ENCODE measurements at places on chromosomes 12 and 14. TPM values are rescaled to one million over a fixed set of nuclear protein-coding genes. Genes with fewer than 3 reads are reported as not detected.

GRCh38 chr12:51601241-51601640 lies 10.2 kb downstream of the SCN8A start:
- DNase-seq: no peak

DNA sequence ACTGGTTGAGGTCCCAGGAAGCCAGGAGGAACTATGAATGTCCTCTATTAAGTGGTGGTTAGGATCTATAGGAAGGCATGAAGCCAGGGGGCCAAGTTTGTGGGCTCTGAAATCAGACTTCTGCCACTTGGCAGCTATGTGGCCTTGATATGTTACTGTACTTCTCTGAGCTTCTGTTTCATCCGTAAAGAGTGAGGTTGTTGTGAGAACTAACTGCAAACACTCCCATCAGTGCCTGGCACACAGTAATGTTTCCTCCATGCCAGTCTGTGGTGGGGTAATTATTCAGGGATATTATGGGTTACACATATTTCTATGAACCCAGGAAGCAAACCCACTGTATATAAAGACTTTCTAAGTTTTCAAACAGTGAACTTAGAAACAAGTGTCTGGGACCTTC lies 57.4 kb downstream of the PLXNC1 start:
- DNase-seq: no peak

DNA sequence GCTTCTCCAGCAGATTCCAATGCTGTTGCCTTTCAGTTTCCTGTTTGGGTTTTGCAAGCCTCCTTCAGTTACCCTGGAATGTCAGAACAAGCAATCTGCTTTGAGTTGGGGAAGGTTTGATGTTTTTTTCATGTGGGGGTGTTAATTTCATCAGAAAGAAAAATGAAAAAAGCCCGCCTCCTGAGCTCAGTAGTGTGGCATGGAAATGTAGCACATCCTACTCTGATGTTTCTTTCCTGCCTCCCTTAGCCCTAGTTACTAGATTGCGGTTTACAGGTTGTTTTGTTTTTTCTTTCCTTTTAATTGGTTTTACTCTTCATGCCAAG lies 22.6 kb downstream of the IFNG-AS1 start:
- no peak for DNase-seq

GRCh38 chr14:92597906-92598905 lies 84.6 kb downstream of the RIN3 start:
- no peak for DNase-seq

The SLC25A21 gene
- total RNA-seq: not detected

DNA sequence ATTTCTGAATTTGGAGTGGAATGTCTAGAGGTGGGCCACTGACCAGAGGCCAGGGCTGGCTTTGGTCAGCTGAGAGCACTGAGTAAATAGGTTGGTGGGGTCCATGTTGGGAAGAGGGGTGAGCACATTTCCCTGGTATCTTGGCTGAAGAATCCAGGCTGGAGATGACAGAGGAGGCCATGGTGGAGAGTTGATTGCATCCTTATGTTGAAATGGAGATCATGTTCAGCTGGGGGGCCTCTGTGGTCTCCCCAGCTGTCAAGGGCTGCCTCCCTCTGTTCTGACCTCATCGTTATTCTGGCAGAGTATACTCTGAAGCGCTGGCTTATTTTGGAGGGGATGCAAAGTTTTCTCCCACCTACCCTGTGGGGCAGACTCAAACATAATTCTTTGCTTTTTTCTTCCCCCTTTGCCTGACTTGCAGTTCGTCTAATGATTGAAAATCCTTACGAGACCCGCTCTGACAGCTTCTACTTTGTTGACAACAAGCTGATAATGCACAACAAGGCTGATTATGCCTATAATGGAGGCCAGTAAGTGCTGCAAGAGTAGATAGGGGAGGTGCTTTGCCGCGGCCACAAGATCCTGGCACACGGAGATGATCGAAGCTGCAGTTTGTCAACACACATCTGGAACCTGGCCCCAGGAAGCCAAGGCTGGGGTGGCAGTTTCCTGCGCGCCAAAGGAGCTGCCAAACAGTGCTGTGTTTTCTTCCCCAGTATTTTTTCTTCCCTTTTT lies 6.0 kb upstream of the ACADS start:
- no peak for DNase-seq

GRCh38 chr12:18808221-18808620 lies 70.3 kb downstream of the CAPZA3 start:
- no peak for DNase-seq

DNA sequence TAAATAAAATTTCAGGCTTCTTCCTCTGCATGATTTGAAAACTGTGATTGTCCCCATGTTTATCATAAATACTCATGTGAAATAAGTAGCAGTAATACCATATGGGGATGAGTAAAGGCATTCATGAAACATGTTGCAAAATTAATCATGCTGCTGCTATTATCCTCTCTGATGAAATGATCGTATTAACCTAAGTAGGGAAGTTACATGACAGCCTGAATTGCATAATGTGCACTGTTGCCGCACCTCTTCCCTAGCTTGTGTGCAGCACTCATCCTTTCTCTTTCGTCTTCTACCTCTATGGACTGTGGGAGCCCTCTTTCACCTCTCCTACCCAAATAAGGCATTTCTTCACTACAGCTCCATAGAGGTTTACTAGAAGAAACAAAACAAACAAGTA lies 367.6 kb downstream of the SOX5 start:
- DNase-seq: no peak

DNA sequence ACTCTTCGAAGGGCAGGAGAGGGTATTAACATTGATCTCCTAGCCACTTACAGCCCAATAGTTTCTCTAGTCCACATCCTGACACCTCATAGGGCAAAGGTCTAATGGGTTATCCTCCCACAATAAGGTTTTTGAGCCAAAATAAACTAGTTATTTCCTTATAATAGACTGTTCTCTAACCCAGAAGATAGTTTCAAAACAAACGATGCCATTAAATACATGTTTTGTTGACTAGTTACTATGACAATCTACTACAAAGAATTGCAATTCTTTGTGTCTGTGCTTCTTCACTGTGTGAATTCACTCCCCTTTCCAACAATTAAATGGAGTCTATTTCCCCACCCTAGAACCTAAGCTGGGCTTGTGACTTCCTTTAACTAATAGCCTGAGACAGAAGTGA lies 6.4 kb upstream of the ACTR10 start:
- DNase-seq: no peak

- DNase-seq: no peak
These were observed 197.2 kb upstream of the PLEKHG7 start for GRCh38 chr12:92505254-92506231.

GRCh38 chr12:74415633-74416032 lies 122.0 kb upstream of the ATXN7L3B start:
- DNase-seq: peak; percentile 68

DNA sequence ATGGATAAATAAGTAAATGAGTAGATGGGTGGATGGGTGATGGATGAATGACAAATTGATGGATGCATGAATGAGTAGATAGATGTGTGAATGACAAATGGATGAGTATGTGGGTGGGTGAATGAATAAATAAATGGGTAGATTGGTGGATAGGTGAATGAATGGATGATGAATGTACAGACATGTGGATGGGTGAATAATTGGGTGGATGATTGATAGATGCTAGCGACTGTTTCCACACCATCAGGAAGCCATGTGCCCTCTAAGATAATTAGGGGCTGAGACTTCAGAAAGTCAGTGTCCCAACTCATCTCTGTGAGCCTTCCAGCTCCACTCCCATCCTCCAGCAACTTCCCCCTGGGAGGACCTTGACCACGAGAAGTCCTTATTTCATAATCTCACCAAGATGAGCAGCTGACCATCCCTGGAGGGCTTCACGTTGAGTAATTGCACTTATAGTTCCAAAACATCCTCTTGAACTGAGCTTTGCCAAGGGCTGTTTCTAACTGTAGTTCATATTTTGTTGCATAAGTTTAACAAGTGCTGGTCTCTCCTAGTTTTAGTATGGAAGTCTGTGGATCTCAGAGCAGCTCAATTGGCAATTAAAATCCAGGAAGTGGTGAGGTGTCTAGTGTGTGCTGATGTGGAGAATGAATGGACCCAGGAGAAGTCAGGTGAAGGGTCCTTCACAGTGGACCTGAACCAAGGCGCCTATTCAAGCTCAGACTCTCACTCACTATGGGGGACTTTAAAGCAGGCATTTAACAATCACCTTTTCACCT lies 295.7 kb downstream of the ADGRD1 start:
- no peak for DNase-seq

The CACNA1C gene
- under 0.01 TPM for total RNA-seq

The IL31 gene
- total RNA-seq: not detected

DNA sequence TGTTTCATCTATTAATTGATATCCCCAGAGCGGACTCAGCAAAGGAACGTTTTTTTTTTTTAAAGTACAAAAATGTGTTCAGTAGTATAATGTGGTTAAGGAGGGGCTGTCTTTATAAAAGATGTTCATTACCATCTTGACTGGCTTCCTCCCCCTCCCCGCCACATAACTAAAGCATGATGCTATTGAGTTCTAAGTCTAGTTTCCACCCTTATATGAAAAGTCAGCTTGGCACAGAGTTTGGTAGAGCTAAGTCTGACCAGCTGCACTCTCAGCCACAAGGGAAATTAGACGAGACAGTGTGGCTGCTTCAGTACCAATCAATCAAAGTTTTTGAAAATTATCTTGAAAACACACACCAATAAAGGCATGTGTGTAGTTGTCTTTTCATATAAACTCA lies 1.9 kb upstream of the MYBPC1 start:
- no peak for DNase-seq

GRCh38 chr12:130981074-130981742 lies 27.5 kb downstream of the ADGRD1 start:
- no peak for DNase-seq

DNA sequence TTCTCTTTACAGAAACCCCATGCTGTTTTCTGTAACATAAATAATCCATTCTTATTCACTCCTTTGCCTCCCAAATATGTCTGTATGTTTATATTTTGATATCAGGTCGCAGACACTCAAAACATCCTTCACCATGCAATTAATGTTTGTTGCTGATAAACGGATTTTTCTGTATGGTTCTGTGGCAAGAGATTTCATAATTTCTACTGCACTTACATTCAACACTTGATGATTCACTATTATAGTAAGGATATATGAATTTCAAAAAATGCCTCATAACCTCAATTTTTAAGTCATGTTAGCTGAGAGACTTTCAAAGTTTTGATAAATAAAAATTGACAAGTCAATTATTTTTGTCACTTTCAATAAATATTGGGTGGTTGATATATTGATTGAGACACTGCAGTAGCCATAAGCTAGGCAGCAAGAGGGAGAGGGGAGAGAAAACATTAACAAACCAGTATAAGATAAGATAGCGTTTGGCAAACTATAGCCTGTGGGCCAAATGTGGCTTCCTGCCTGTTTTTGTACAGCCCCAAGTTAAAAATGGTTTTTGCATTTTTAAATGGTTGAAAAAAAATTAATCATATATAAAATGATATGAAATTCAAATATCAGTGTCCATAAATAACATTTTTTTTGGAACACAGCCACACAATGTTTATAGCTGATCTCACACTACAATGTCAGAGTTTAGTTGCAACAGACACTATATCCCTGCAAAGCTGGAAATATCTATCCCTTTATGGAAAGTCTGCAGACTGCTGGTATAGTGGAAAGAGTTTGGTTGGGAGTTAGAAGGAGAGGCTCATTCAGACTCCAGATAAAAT lies 18.3 kb downstream of the ALDH6A1 start:
- DNase-seq: no peak

- no peak for DNase-seq
These were observed 8.3 kb downstream of the CPNE6 start for GRCh38 chr14:24079491-24080141.

DNA sequence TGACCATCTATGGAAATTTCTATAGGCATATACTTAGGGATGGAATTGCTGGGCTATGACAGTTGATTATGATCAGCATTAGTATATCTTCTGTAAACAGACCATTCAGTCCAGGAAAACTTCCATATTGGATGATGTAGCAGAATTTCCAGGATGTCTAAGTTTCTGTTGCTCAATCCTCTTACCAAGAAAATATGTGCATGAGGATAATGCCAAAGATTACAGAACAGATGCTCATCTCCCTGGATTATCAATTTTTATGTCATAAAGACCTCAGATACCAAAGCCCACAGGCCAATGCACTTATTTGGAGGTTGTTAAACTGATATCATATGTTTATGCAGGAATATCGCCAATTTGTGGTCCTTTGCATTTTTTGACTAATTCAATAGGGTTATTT lies 354.4 kb upstream of the FLRT2 start:
- no peak for DNase-seq

- no peak for DNase-seq
These were observed 493.2 kb upstream of the GARIN6 start for GRCh38 chr12:99154216-99154982.

GRCh38 chr12:110248096-110248447 lies 33.0 kb upstream of the ATP2A2 start:
- no peak for DNase-seq

DNA sequence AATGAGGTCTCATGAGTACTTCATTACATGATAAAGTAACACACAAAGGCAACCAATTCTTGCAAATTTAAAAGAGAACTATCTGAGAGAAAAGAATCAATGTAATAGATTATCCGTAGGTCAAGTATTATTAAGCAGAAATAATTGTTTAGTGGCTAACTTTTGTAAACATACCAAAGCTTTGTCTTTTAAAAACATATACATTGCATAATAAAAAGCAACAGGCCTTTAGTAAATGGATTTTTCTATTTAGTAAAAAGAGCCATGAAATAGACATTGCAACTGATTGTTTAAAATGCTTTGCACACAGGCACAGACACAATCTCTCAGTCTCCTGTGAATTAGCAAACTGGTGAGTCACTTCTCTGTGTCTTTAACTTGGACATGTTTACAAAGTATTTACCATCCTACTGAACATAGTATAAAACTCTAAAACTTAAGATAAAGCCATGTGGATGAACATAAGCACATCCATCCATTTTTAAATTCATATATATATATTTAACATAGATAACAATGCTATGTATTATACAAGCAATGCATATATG lies 518.7 kb upstream of the MGAT4C start:
- DNase-seq: no peak

The TAS2R14 gene
- total RNA-seq: 1.8 TPM

The CIT gene
- total RNA-seq: 27.8 TPM

GRCh38 chr14:75370416-75371205 lies 57.2 kb upstream of the JDP2 start:
- DNase-seq: no peak

The C12orf60 gene
- total RNA-seq: 0.99 TPM

GRCh38 chr12:131929581-131930456 lies 743 bp downstream of the PUS1 start:
- peak; percentile 45 for DNase-seq

DNA sequence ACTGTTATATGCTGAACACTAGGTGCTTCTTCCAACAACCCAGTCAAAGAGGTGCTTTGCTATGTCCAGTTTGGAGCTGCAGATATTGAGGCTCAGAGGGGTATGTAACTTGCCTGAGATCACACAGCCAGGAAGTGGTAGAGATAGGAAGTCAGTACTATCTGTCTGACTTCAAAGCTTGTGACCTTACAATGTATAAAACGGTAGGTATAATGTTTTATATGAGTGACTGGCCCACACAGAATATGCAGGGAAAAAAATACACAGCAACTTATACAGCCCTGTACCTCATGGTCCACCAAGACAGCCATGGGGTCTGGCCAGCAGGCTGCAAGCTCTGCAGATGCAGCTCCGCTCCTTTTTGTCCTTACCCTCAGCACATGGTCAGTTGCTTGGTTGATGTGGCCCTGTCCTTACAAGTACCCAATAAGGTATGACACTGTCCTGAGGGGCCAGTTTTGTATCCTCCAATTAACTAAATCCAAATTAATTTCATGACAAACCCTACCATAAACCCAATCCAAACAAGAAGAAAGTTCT lies 3.9 kb upstream of the KRT4 start:
- DNase-seq: no peak

The EXOC3L4 gene
- 3.9 TPM for total RNA-seq

The RILPL1 gene
- total RNA-seq: 2.4 TPM

The SLCO1B1 gene
- total RNA-seq: 0.36 TPM

The FAM90A1 gene
- not detected for total RNA-seq

GRCh38 chr12:8045952-8046944 lies 13.7 kb downstream of the FOXJ2 start:
- peak; percentile 79 for DNase-seq

Data from HT-29 (cell line).